ENCODE measurements at places on chromosomes 11 and 22.

GRCh38 chr11:44120169-44120568 lies 24.7 kb downstream of the EXT2 start:
- no peak for DNase-seq

DNA sequence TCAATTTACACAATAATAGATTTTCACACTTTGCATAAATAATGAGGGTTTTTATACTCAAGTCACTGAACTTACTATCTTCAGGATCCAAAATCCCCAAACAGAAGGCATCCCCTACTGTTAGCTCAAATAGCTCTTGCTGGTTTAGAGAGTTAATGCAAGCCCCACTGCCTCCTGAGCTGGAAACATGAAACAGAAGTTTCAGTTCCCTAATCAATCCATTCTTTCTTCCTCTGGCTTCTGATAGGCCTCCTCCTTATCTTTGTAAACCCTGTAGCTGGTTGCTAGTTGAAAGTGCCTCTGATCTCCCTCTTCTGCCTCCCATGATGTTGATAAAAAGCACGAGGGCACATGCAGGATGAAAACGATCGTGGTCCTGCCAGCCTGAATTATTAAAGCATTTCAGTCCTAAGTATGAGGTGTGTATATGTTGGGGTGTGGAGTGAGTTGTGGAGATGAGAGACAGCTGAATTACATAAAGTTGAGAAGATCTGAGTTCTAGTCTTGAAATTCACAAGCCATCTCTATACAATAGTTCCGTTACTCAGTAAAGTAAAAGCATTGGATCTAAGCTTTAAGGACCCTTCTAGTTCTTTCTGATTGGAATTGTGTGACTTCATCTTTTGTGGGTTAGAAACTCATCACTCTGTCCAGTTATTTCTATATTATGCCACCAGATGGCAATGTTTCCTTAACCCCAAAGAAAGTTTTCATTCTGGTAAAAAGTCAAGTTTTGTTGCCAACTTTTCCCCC lies 35.0 kb upstream of the EHF start:
- DNase-seq = no peak

DNA sequence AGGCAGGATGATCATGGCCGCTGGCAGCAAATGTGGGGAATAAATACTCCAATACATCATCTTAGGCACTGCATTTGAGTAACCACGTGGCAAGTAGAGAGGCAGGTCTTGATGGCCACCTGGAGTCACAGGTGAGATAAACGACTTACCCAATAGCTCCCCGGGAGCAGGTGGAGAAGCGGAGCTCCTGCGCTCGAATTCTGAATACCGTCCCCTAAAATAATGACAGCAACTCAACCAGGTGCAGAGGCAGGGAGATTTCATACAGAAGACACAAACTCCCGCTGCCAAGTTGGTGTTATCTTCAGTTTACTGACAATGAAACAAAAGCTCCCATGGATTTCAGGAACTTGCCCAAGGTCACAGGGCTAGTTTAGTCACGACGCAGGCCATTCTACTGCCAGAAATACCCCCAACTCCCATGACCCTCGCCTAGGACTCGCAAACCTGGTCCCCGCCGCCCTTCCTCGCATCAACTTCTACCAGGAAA lies 437 bp downstream of the SLC43A3 start:
- no peak for DNase-seq

GRCh38 chr11:10158461-10158860 lies 135.6 kb downstream of the SBF2 start:
- no peak for DNase-seq

GRCh38 chr11:69126286-69126685 lies 29.4 kb upstream of the SMIM38 start:
- DNase-seq = no peak

- no peak for DNase-seq
Measured at GRCh38 chr11:77201991-77202841, 74.2 kb downstream of the MYO7A start.

Data from mesothelial cell of epicardium (in vitro differentiated cells).